Thymus (tissue), 14 donors: ENCODE measurements at places on chromosomes 16 and 17.

- DNase-seq, result no peak
These were observed 43.6 kb downstream of the SMG6 start for GRCh38 chr17:2259769-2260536.

GRCh38 chr16:10729104-10730048, 14.3 kb upstream of the NUBP1 start:
- DNase-seq, result no peak

DNA sequence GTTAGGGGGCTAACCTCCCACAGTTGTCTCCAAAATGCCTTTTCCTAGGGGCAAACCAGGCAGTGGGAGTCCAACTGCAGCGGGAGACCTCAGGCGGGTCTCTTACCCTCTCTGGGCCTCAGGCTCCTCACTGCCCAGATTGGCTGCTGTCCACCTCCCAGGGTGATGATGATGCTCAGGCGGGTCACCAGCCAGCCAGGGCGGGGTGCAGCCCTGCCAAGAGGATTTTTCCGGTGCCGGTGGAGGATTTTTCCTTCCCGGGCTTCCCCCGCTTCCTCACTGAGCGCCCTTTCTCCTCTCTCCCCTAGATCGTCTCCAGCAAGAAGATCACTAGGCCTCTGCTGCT, 22.8 kb downstream of the CPNE2 start:
- no peak for DNase-seq

DNA sequence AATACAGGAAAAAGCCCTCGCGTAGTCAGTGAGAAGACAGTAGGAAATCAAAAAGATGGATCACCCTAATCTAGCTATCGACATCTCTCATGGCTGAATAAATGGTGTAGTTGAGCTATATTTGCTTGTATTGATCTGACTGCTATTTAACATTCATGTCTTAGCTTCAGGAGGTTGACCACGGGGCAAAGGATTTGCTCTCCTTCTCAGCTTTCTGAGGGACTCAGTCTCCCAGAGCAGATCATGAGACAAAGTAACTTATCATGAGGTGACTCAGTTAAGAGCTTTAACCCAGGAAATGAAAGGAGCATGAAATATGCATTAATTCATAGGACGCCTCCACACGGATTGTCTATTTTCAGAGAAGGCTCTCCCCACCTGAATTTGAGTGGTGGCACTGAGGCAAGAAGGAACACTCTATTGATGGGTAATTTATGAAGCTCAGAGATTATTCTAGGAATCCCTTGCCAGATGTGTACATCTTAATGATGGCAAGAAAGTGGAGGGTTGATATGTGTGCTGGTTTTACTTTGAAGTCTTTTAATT, 608 bp downstream of the RBFOX1 start:
- DNase-seq, result no peak

- no peak for DNase-seq
These were observed 152.2 kb downstream of the SNX11 start for GRCh38 chr17:48259694-48260291.
